ENCODE measurements at places on chromosomes 6 and 20. TPM values are rescaled to one million over a fixed set of nuclear protein-coding genes. Genes with fewer than 3 reads are reported as not detected.

DNA sequence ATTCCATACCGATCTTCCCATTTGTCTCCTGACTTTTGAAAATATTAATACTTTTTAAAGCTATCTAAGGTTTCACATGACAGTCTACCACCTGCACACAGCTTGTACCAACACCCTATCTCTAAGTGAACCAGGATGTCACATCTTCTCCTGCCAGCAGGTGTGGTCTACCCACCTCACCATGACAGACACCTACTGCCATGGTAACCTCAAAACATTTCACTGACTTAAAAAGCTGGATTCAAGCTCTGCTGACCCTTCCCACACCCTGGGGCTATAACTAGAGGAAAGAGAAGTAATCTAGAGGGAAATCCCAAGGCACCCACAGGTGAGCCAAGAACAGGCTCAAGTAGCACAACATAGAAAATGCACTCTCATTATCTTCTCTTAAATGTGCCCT lies 1.2 kb downstream of the SLC17A3 start:
- no peak overlapping the region for H3K4me3 ChIP-seq
- H3K36me3 ChIP-seq = no peaks in the 10 kb centered on the region
- H3K4me1 ChIP-seq = no peaks in the 10 kb centered on the region
- no peak for DNase-seq
- H3K27me3 ChIP-seq = peaks cover 14% of the 10 kb centered on the region

GRCh38 chr6:131643855-131644460 lies 6.9 kb downstream of the ENPP3 start:
- no peak overlapping the region for H3K4me3 ChIP-seq
- H3K27ac ChIP-seq = no peak overlapping the region
- no peaks in the 10 kb centered on the region for H3K4me1 ChIP-seq
- no peaks in the 10 kb centered on the region for H3K36me3 ChIP-seq
- H3K27me3 ChIP-seq = no peaks in the 10 kb centered on the region
- DNase-seq = no peak

DNA sequence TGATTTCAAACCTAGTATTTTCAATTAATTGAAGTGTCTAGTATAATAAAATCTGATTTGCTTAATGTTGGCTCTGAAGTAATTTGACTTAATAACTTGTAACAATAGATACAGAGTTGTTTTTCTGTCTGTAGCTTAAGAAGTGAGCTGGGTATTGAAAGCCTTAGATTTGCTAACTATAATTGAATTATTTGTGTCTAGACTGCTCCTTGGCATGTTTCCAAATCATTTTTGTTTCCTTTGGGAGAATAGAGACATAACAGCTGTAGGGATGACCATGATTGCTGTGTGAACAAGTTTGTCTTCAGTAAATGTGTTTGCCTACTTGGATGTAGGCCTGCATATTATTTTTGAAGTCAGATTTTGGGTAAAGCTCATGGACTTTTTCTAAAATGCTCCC lies 115.4 kb downstream of the SCAF8 start:
- H3K36me3 ChIP-seq = no peaks in the 10 kb centered on the region
- no peak for DNase-seq
- H3K27me3 ChIP-seq = no peaks in the 10 kb centered on the region
- H3K27ac ChIP-seq = no peak overlapping the region
- peaks cover 16% of the 10 kb centered on the region for H3K4me1 ChIP-seq

Gene RREB1
- polyA plus RNA-seq = 3.0 TPM

Gene ARMC12
- 0.95 TPM for polyA plus RNA-seq
